Immature natural killer cell (primary cell): ENCODE measurements at places on chromosomes 11 and 22. TPM values are rescaled to one million over a fixed set of nuclear protein-coding genes. Genes with fewer than 3 reads are reported as not detected.

OR10A2 gene
- not detected for polyA plus RNA-seq

LRP4 gene
- not detected for polyA plus RNA-seq

OR52N4 gene
- not detected for polyA plus RNA-seq

MYBPC3 gene
- polyA plus RNA-seq: not detected

GRCh38 chr11:70535191-70535971 lies 137.1 kb downstream of the CTTN start:
- DNase-seq: no peak

DNA sequence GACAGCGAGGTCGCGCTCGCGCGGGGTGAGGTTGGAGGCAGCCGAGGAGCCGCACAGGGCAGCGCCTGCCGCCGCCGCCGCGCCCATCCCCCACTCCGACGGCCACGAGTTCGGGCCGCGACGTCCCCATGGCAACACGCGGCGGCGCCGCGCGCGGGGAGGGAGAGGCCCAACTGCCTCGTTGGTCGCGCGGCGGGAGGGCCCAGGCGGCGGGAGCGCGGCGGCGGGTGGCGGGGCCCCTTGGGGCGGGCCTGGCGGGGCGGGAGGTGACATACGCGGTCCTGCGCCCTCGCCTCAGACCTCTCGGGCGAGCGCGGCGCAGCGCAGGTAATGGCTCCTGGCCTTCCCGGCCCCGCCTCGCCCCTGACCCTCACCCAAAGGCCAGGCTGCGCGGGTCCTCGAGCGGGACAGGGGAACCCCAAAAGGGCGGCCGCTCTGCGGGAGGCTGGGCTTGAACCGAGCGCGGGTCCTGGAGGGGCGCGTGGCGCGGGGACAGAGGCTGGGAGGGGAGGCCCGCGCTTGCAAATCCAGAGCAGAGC lies at the start of gene DEUP1:
DEUP1 (plus strand) TSS at position 297 of the 539 bp plus-strand sequence. CDS start 1,518 bp downstream, outside the sequence.
- DNase-seq: no peak

DNA sequence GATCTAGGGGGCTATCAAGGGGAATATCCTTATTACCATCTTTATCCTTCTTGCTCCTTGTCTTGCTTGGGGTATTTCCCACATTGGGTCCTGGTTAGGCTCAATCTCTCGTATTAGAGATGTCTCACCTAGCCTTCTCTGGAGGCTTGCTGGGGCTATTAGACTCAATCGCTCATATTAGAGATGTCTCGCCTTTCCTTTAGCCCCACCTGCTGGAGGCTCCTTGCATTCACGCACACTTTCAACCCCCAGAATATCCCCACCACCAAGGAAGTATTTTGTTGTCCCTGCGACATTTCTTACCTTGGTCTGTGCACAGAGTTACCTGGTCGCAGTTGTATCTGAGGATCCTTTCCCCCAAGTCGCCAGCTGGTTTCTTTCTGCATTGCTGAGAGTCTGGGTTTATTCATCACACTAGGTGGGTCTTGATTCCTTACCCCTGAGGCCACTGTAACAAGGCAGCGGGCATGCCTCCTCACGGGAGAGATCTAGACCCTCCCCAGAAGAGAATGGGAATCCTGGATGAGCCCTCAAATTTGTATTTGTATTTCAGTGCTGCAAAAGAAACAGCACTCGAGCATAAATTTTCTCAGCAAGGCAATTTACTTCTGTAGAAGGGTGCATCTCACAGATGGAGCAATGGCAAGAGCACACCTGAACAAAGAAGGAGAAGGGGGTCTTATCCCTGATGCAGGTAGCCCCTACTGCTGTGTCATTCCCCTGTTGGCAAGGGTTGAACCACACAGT lies 15.9 kb upstream of the HYLS1 start:
- DNase-seq: no peak

- DNase-seq: no peak
Measured at GRCh38 chr22:50074551-50075530, 10.4 kb downstream of the MLC1 start.

DNA sequence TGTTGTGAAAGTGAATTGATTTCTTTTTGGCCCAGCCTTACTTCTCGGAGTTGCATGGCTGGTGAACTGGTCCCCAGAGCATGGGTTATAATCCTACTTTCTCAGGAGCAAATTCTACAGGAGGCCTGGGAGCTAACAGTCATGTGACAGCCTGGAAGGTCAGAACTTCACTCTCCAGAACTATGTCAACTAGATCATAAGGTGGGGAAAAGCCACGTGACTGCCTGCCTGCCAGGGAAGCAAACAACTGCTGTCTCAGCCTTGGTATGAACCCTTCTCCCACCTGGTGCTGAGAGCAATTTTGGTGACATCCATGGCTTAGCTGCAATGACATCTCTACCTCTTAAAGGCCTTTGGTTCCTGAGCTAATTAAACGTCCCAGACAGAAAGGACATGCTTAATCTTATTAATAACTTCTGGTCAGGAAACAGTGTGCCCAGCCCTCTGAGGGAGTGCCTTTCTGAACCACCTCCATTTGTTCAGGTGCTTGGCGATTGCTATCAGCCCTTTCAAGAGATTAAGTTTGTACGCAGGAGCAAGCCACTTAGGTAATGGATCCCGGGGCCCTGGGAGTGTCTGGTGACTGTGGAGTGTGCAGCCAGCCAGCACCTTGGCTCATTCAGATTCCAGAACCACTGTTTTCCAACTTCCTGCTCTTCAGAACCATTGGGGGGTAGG lies 1.4 kb upstream of the CREB3L1 start:
- DNase-seq: no peak

DNA sequence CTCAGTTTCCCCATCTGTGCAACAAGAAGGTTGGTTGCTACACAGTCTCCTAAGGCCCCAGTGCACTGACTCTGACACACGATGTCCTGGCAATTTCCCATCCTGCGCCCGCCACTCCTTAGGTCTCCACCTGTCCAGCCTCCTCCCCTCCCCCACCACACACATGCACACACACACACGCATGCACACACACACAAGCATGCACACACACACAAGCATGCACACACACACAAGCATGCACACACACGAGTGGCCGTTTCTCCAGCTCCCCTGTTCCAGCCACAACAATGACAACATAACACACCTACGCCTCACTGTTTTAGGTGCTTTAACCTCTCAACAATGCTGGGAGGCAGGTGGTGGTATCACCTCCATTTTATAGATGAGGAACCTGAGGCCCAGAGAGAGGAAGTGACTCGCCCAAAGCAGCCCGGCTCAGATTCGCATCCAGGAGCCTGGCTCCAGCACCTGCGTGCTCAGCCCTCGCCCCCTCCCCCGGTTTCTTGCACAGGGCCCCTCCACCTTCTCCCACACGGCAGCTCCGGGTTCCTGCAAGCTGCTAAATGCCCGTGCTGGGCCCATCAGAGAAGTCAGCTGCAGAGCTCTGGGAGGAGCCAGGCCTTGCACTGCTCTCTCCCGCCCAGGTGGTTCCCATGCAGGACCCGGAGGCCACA lies 13.0 kb downstream of the CYTH4 start:
- no peak for DNase-seq

DNA sequence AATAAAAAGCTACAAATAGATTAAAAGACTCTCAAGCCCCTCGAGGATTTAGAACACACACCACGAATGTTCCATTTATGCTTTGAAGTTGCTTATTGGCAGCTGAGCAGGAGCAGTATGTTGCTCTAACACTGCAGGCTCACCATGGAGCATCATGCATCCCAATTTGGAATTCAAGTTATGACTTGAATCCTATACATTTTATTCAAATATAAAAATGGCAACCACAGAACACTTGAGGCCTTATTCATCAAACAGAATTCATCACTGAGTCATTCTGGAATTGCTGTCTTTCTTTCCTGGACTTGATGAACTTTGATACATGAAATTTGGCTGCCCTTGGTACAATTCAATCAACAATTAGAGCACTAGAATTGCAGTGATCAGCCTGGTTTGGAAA lies 24.5 kb upstream of the BLID start:
- DNase-seq: no peak

DNA sequence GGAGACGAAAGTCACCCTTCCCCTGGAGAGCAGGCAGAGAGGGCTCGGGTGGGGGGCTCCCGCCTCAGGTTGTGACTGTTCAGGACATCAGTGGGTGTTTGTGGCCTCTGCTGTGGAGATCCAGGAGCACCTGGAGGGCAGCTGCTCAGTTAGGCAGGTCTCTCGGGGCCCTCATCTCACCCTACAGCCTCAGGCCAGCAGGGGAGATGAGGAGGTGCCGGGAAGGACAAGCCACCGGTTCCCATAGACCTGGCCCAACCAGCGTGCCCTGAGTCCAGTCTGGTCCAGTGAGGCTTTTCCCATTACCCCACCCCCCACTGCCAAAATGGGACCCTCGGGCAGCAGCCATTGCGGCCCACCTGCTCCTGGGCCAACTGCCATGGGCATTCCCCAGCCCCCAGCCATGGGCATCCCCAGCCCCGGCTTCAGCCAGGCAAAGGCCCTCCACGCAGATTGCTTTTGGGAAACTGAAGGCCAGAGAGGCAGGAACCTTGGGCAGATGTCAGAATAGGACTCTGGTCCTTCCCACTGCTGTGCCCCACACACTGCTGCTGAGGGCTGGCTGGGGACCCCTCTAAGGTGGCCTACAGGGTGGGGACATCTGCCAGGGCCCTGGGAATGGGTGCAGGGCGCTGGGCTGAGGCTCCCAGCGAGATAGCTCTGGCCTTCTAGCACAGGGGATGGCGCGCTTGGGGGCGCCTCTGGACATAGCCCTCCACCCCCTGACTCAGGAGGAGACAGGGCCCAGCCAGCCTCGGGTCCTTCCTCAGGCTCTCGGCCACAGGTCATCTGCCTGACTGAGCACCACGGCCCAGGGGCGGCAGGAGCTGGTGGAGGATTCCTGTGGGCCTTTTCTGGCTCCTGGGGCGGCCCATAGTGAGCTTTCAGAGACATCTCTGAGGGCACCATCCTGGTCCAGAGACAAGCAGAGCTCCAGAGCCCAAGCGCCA lies 4.8 kb downstream of the PIM3 start:
- no peak for DNase-seq

DNA sequence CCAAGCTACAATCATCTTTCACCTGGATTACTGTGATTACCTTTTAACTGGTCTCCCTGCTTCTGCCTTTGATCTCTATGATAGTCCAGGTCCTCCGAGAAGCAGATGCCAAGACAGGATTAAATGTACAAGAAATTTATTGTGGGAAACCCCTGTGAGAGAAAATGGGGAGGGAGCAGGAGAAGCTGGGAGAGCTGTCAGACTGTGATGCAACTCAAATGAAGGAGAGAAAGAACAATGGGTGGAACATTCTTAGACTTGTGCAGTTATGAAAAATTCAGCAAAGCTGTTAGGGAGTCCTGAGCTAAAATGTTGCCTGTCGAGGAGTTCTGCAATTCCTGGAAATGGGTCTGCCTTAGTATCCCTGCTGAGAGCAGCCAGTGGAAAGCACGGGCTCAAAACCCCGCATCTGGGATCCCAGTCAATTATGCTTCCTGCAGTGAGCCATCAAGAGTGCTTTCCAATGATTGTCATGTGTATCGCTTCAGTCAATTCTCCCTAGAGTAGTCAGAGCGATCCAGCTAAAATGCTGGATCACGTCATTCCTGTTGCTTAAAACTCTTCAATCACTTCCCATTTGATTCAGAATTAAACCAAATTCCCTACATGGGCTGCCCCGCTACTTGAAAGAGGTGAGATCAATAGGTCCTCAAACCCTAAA lies 16.5 kb upstream of the CSTF3 start:
- DNase-seq: no peak

DNA sequence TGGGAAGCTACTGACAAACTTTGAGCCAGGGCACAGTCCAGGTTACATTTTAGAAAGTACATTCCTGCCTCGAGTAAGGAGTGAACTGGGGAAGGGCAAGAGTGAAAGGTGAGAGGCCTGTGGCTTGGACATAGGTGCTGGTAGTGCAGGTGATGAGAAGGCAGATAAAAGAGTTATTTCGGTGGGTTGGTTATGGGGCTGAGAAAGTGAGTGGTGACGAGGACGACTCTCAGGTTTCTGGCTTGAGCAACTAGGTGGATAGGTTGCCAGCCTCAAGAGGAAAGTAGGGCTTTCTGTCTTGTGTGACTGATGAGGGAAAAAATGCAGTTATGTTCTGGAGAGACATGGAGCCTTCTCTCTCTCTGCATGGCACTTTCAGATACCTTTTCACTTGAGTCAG lies 3.7 kb downstream of the POLR2F start:
- DNase-seq: no peak

DNA sequence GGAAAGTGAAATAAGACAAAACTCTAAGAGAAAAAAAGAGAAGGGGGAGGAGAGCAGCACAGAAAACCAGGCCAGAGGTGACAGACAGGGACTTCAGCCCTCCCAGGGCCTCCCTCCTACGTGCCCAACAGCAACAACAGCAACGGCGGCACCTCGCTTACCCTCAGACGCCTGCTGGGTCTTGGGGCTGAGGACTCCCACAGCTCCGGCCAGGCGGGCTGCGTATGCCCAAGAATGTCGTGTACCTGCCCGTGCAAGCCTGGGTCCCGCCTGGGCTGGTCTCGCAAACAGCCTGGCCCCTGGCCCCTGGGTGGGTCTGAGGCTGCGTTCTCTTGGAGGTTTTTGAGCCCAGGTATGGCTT lies 30.5 kb downstream of the ARAP1 start:
- peak; percentile 80 for DNase-seq

GRCh38 chr11:13152736-13153541 lies 124.7 kb upstream of the BMAL1 start:
- no peak for DNase-seq

GRCh38 chr11:111460856-111461255 lies 51.3 kb downstream of the BTG4 start:
- no peak for DNase-seq

DNA sequence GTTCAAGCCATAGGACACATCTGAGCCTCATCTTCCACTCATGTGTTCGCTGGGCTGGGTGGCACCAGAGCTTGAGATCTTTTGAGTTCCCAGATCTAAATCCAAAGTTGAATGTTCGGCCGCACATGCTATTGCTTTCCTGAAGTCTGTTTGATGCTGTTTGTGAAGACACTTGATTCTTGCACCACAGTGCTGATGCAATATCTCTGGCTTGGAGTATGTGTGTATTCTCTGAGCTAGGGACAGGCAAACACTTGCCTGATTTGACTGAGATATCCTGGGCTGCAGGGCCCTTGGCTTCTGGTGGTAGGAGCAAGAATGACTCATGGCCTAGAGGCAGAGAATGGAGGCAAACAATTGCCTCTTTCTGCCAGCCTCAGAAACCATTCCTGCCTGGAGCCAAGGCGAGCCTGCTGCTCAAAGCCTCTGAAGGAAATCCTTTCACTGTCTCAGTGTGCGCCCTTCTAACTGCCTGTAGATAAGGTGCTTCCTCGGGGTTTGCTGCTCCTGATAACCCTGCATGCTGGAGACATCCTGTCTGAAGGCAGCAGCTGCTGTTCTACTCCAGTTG lies 73.0 kb downstream of the CYB5R2 start:
- DNase-seq: no peak

- no peak for DNase-seq
Measured at GRCh38 chr11:7533199-7534041, 19.6 kb downstream of the PPFIBP2 start.

- no peak for DNase-seq
Measured at GRCh38 chr11:130272336-130272735, 42.4 kb downstream of the ZBTB44 start.
